ENCODE measurements at places on chromosomes 16 and 17.

DNA sequence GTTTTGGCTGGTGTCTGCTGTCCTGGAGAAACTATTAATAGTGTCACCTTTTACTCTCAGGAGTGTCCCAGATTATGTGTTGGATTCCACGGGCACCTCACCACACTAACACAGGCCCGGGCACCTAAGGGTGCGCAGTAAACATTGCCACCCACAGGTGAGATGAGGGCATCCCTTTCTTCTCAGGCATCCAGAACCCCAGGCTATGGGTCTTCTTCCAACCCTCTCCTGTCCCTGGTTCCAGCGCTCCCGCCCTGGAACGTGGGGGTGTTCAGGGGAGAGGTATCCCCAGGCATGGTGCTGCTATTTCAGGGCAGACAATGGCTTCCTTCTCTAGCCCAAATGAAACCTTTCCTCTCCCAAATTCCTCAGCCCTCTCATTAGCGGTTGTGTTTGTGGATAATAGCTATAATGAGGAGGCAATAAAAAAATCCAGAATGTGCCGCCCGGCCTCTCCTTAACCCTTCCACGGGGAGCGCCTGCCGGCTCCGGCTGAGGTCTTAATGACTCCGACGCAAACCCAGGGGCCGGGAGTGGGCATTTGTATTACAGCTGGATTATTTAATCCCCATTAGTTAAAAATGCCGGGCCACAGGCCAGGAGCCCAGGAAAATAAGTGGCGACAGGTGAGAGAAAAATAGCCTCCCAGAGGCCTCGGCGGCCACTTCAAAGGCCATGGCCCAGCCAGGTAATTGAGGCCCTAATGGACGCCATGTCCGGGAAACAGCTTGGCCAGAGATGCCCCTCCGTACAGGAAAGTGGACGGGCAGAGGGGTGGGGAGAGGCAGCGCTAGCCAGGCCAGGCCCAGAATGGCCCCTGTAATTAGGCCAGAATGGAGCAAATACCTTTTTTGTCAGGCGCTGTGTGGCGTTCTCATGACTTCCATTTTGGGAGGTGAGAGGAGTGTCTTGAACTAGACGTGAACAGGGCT lies 102.8 kb downstream of the IRX5 start:
- no peak for DNase-seq

DNA sequence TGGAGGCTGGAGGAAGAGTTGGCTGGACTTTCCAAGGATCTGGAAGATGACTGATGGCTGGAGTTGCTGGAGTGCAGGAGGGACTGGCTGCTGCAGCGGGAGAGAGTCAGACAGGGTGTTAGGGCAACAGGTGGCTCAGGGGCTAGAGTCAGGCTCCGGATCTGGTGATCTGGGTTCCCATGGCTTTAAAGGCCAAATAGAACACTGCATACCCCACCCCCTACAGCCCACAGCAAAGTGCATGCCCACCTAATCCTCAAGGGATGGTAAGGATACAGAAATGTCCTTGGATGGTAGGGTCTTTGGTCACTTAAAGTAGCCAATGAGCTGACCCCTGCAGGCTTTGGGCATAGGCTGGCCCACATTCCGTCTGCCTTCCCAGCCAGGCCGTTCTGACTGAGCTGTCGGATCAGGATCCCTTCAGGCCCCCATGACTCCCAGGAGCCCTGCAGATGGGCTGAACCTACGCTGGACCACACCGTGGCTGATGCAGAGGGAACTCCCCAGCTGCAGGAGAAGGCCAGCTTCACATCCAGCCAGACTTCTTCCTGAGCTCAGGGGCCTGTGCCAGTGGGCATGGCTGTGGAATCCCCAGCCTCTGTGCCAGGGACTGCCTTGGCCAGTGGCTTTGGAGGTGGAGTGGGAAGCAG lies 13.9 kb downstream of the TNS4 start:
- no peak for DNase-seq

GRCh38 chr17:13631529-13631928 lies 29.8 kb upstream of the HS3ST3A1 start:
- DNase-seq = no peak

DNA sequence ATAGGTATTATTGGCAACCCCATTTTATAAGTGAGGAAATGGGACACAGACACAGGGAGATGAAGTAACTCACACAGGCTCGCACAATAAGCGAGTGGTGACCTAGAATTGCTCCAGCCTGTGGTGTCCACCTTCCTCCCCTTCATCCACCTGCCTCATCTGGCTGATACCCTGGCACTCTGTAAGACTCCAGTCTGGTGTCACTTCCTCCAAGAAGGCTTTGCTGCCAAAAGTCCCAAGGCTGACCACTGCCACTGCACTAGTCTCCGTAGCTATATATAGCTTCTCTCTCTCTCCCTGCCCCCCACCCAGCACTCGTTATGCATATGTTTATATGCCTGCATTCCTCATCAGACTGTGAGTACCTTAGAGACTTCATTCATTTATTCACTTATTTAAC lies 66.1 kb upstream of the SREBF1 start:
- DNase-seq = peak; percentile 11

DNA sequence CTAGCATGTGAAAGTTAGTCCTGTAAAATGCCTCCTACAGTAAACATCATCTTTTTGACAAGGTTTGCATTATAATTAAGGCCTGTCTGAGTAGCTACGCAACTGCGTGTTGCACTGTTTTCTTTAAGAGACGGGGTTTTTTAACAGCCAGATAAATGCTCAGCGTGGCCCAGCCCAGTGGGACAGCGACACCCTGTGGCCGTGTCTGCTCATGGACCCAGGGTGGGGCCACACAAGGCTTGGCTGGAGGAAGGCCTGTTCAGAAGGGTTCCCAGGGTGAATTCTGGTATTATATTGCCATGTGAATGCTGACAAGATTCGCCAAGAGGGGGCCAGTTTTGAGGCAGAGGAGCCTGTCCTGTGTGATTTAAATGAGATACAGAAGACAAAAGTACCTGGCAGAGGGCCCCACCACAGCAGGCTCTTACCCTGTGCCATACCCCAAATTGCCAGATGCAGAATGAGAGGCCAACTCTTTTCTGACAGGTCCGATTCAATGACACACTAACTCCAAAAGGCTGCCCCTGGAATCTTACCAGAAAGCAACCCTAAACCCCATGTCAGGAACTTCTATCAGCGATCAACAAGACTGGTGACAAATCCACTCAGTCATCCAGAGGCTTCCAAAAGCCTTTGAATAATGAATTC lies 65.9 kb upstream of the IRX6 start:
- DNase-seq = peak; percentile 58

DNA sequence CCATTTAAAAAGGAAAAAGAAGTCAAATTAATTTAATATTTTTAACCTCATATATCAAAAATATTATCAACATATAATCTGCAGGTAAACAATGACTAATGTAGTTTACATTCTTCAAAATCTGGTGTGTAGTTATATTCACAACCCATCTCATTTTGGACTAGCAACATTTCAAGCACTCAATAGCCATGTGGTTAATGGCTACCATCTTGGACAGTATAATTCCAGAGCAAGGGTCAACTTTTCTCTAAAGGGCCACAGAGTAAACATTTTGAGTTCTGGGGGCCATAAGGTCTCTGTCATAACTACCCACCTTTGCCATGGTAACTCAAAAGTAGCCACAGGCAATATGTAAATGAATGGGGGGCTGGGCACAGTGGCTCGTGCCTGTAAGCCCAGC lies 153.9 kb downstream of the PARN start:
- no peak for DNase-seq

- DNase-seq = no peak
Observed at GRCh38 chr16:73006026-73006425, 41.9 kb downstream of the ZFHX3 start.

DNA sequence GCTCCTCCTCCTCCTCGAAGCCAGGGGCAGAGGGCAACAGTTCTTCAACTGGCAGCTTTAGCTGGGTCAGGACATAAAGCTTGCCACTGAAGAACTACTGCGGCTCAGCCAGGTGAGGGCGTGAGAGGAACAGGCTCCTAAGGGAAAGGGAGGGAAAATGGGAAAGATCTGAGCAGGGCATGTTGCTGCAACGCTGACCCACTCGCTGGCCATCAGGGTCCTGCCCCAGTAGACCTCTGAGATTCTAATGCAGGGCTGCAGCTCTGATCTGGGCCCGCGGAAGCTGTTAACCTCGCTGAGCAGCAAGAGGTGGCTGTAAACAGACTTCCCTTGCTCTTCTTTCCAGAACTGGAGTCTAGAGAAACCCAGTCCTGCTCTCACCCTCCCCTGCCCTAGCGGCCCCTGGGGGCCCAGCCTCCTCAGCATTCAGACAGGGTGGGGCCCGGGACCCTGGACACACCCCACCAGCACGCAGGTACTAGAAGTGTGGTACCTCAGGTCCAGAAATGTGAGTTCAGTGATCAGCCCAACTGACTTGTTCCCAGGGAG lies 3.8 kb upstream of the TLCD2 start:
- peak; percentile 64 for DNase-seq

DNA sequence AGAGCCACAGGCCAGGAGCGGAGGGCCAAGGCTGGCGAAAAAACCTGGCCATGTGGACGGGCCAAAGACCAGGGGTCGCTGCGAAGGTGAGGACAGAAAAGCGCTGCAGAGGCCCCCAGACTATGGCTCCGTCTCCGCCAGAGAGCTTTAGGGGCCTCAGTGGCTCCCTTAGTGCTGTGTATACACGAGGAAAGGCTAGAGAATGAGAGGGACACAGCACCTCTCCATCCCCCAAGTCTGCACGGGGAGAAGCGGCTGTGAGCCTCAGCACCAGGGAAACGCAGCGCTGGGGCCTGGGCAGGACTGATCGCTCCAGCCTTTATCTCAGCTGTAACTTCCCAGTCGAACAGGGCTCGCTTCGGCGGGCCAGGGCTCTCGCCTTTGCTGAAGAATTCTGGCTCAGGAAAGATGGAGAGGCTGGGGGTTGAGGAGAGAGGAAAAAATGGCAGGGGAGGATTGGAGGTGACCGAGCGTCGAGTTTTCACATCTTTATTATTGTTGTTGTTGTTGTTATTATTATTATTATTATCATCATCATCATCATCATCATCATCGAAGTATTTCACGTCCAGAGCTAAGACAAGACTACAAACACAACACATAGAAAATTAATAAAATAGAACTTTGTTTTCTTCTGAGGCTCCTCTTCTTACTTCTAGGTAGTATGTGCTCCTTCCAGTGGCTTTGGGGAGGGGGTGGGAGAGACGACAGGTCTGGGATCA lies 1.9 kb upstream of the HOXB5 start:
- DNase-seq = no peak

GRCh38 chr17:51064061-51064735 lies 56.5 kb downstream of the SPAG9 start:
- DNase-seq = no peak

- peak; percentile 51 for DNase-seq
Observed at GRCh38 chr16:626787-627453, 3.9 kb upstream of the WFIKKN1 start.

DNA sequence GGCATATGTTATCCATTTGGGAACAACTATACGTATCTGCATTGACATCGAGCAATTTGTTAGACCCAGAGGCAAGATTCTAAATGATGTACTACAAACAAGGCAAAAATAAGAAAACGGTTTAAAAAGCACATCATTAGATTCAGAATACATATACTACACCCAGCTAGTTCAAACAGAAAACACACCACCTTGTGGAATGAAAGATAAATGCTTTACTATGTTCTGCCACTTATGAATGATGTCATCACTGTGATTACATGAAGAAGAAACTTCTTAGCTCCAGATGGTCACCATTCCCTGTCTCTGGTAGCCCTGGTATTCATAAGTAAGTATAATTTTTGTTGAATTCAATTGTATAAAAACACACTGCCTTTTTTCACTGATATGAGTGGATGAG lies 7.8 kb downstream of the NACA2 start:
- DNase-seq = no peak

DNA sequence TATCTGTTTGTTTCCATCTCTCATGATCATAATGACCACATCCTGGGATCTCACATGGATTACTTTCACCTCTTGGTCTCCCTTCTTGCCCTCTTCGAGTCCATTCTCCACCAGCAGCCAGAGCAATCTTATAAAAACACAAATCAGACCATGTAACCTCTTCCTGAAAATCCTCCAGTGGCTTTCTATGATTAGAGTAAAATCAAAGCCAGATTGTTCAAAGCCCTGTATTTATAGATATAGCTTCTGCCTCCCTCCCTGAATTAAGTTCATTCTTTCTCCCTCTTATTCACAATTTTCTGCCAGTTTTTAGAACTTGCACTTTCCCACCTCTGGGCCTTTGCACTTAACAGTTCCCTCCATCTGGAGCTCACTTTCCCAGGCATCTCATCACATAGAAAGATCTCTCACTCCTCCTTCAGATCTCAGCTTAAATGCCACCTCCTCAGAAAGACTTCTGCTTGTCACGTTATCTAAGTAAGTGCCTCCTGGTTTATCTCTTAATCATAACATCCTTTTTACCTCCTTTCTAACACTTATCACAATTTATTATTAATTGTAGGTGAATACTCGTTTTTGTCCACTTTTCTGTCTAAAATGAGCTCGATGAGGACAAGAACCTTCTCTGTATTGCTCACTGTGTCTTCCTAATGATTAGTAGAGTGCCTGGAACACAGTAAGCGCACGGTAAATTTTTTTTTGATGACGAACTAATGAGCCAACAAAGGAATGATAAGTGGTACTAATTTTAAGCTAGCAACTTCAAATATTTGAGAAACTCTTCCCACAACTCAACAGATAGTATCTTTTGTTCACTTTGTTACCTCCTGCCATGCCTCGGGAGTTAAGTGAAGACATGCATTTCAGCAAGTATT lies 80.5 kb downstream of the CYB561 start:
- no peak for DNase-seq

GRCh38 chr16:83994087-83994486 lies 26.0 kb downstream of the NECAB2 start:
- DNase-seq = no peak

DNA sequence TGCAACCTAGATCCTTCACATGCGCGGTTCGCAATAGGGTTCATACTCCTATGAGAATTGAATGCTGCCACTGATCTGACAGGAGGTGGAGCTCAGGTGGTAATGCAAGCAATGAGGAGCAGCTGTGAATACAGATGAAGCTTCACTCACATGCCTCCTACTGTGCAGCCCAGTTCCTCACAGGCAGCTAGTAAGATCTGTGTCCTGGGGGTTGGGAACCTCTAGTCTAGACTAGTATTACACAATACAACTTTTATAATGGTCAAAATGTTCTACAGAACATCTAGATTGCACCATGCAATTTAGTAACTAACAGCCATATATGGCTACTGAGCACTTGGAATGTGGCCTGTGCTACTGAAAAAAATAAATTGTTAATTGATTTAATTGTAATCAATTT lies 26.7 kb downstream of the ABCA5 start:
- no peak for DNase-seq

DNA sequence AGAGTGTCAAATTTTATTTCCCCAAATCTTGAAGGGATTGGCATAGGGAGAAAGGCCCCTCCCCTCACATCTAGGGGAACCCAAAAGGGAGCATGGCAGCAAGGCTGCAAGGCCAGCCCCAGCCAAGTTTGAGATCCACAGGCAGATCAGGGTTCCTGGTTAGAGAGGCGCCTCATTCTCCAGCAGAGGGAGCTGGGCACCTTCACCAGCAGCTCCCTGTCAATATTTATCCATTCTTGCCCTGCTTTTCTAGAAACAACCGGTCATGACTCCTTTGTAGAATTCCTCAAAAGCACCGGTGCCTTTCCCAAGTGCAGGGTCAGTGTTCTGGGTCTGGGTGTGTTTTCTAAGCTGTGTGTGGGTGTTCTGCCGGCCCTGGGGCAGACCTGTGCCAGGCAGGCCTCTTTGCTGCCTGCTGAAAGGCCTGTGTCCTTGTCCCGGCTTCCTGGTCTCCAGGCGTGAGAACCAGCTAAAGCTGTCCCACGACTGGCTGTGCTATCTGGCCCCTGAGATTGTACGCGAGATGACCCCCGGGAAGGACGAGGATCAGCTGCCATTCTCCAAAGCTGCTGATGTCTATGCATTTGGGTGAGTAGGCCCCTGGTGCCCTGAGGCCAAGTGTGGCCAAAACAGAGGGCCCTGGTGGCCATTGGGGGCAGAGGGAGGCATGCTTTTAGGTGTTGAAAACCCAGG lies 21.2 kb upstream of the LGALS9 start:
- DNase-seq = peak; percentile 67

Data from right cardiac atrium (tissue), 5 donors.